ENCODE measurements at places on chromosomes 11 and 22. TPM values are rescaled to one million over a fixed set of nuclear protein-coding genes. Genes with fewer than 3 reads are reported as not detected.

The YPEL1 gene
- under 0.01 TPM for total RNA-seq

The TPH1 gene
- 0.24 TPM for total RNA-seq

DNA sequence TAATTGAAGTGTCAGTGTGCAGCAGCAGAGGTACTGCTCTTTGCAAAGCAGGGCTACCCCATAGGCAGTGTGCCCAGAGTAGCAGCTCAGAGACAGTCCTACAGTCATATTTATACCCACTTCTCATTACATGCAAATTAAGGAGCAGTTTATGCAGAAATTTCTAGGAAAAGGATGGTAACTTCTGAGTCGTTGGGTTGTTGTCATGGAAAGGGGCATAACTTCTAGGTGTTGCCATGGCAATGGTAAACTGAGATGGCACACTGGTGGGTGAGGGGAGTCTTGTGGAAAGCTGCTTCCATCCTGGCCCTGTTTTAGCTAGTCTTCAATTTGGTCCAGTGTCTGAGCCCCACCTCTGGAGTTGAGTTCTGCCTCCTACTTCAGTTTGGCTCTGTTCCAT lies 77.4 kb downstream of the MN1 start:
- no peak for DNase-seq

- DNase-seq, result no peak
Measured at GRCh38 chr22:25698978-25699377, 43.0 kb upstream of the MYO18B start.

DNA sequence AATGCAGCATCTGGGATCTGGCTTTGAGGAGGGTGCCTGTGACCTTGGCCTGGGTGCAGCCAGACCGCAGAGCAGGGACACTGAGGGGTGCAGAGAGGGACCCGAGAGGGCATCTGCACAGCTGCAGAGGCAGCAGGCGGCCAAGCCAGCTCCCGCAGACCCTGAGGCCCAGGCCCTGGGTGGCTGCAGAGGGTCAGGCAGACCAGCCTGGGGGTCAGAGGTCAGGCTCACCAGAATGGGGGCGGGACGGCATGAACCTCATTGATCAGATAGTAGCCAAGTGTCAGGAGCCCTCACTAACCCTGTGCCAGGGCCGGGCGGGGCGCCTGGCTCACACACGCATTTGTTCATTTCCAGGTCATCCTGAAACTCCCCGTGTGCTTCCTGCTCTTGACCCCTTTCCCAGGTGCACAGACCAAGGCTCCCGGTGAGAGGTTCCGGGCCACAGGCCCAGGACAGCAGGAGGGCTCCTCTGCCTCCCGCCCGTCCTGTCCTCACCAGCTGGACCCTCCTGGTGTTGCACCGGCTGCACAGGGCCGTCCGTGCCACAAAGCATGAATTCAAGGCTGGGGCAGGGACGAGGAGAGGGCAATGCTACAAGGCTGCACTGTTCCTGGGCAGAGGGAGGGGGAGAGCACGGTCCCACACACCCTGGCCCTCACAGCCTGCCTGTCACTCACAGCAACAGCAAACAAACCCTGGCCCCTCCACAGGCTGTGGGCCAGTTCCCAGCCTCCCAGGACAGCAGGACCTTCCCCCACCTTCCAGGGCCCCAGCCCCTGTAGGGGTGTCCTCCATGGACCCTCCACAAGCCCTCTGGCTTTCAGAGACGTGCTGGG lies 3.3 kb downstream of the RTN4R start:
- no peak for DNase-seq

GRCh38 chr11:121515335-121515671 lies 62.5 kb upstream of the SORL1-AS1 start:
- no peak for DNase-seq

DNA sequence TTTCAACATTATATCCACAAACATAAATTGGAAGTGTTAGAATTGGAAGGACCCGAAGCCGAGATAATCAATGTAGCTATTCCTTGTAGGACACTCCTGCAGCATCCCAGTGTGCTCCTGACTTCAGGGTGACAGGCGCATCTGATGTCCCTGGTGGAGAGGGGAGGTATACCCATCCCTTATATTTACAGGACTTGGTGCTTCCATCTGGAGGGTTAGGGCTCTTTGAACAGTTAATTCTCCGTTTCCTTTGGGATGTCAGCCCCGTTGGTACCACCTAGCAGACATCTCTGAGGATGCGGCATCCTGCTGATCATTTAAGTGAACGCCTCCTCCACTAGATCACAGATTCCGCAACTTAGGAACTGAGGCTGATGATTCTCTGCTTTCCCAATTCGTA lies 451.3 kb downstream of the OPCML start:
- no peak for DNase-seq

DNA sequence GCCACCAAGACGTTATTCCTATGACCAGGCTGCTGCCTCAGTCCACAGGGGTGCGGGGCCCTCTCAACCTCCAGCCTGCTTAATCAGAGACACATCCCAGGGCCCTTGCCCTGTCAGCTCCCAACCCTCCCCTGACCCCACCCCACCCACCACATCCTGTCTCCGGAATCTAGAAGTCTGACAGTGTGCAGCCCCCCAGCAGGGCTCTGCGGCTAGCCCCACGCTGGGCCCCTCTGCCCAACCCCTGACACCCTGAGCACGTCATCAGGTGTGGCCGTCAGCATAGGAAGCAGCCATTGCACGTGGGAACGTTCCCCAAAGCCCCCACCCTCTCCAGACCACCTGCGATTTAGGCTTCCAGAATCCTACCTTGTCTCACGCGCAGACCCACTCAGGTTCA lies 34.3 kb upstream of the IGSF9B start:
- DNase-seq, result no peak

DNA sequence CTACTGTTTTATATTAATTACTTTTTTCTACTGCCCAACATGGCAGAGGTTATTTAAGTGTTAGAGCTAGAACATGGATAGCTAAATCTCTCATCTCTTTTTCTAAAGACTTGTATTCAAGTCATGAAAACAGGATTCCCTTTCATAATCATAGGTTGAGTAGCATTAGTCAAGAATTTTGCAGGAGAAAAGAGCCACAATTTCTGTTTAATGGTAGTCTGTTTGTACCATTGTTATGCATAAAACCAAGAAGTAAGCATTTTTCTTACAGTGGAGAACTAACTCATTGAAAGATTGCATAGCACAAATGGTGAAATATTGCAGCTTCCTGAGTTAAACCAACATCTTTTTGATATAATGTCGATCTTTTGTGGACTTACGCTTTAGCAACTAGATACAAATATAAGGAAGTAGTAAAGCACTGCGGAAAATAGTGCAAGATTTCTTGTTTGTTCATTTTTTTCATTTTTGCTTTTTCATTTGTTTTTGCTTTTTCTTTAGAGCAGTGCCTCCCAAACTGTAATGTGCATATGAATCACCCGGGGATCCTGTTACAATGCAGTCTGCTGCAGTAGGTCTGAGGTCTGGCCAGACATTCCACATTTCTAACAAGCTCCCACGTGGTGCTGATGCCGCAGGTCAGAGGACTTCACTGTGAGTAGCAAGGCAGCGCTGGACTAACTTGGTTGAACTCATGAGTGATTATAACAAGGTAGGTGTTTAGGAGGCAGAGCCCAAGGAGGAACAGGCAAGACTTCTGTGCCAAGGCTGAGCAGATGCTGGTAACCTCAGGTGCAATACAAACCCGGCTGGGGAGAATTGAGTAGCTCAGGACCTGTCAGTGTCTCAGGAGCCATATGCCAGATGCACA lies 4.6 kb downstream of the ETS1 start:
- peak; percentile 49 for DNase-seq

Measured in mammary epithelial cell (primary cell).